ENCODE measurements at places on chromosomes 11 and 22. TPM values are rescaled to one million over a fixed set of nuclear protein-coding genes. Genes with fewer than 3 reads are reported as not detected.

LINC01488 gene
- not detected for total RNA-seq

ABCC8 gene
- total RNA-seq: not detected

TRPM5 gene
- not detected for total RNA-seq

TENM4 gene
- 2.6 TPM for total RNA-seq

TMEM121B gene
- total RNA-seq: not detected

FGF4 gene
- not detected for total RNA-seq

RAB38 gene
- 1.7 TPM for total RNA-seq

CPT1A gene
- total RNA-seq: 29.4 TPM

CD3G gene
- total RNA-seq: not detected

CLMP gene
- 301 TPM for total RNA-seq

CADM1 gene
- total RNA-seq: 26.1 TPM

TRIM22 gene
- 143 TPM for total RNA-seq

GAL3ST1 gene
- total RNA-seq: not detected

CACNA1I gene
- under 0.01 TPM for total RNA-seq

C11orf52 gene
- 0.49 TPM for total RNA-seq

PSMC3 gene
- 92.8 TPM for total RNA-seq

UPK3A gene
- total RNA-seq: not detected

SLC17A6 gene
- total RNA-seq: not detected

HBB gene
- not detected for total RNA-seq

VWA5A gene
- total RNA-seq: 19.2 TPM

Measured in hair follicle dermal papilla cell (primary cell).